ENCODE measurements at places on chromosomes 1 and 21. TPM values are rescaled to one million over a fixed set of nuclear protein-coding genes. Genes with fewer than 3 reads are reported as not detected.
A peak's percentile ranks its signal among the peaks of the same experiment; 100 is the strongest.

RABGGTB gene
- 76.0 TPM for total RNA-seq

SLC30A10 gene
- not detected for total RNA-seq

DNA sequence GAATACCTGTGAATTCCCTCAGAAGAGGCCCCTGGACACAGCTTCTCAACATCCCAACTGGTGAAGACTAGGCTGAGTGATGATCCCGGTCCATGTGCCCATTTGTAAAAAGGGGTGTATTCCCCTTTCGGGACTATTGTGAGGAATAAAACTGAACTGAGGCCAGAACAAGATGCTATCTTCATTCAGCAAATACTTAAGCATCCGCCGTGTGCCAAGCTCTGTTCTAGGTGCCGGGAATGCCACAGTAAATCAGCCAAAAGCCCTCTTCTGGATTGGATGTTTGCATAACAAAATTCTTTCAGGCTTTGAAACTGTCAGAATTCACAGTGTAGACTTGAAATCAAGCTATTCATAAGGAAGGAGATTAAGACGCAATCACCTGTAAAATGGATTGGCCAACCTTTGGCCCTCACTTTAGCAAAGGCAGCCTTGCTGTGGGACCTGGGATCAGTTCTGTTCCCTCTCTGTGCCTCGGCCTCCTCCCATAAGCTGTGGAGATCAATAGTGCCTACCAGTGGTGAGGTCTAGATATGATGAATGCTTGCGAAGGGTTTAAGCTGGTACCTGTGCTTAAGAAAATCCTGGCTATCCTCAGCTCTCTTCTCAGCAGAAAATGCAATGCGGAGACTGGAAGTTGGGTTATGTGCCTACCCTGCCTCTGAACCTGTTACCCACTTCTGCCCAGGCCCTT lies 1.8 kb downstream of the ALPL start:
- no peaks in the 10 kb centered on the region for H3K36me3 ChIP-seq
- peak overlapping the region; percentile 95 for H3K27ac ChIP-seq

GRCh38 chr21:39022863-39023693 lies 160.2 kb downstream of the PSMG1 start:
- H3K27ac ChIP-seq = peak overlapping the region; percentile 28
- DNase-seq = no peak
- H3K36me3 ChIP-seq = no peaks in the 10 kb centered on the region
- peaks cover 38% of the 10 kb centered on the region for H3K4me1 ChIP-seq

DNA sequence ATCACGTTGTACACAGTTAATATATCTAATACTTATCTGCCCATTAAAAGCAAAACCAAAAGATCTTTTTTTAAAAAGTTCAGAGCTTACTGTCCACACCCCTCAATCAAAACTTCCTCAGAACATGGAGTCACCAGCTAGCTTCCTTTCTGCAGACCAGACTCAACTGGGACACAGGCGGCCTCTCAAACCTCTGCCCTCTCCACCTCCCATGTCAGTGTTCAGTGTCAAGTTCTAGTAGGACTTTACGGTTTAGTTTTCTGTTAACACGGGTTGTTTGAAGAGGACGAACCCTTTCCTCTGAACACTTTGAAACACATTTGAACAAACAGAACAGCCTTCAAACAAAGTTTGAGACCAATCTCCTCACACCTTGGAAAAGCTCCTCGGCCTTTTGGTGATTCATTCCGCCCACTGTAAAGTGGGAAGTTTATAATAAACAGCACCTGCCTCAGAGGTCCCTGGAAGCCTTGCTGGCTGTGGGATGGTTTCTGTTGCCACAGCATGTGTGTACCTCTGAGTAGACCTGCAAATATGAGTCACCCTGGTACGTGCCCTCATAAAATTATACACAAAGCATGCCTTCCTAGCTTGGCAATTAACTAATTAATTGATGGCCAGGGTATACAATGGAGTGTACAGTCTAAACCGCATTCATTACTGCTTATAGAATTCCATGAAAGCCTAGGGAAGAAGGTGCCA lies 48.4 kb upstream of the SIPA1L2 start:
- H3K4me1 ChIP-seq = no peaks in the 10 kb centered on the region
- no peaks in the 10 kb centered on the region for H3K27me3 ChIP-seq
- H3K36me3 ChIP-seq = no peaks in the 10 kb centered on the region
- no peak overlapping the region for H3K27ac ChIP-seq

AGT gene
- 18.1 TPM for total RNA-seq

KAZN gene
- total RNA-seq = 30.1 TPM

GRCh38 chr21:29193072-29193471 lies 62.6 kb downstream of the MAP3K7CL start:
- no peaks in the 10 kb centered on the region for H3K27me3 ChIP-seq
- peaks cover 2% of the 10 kb centered on the region for H3K36me3 ChIP-seq
- H3K27ac ChIP-seq = no peak overlapping the region
- peaks cover 65% of the 10 kb centered on the region for H3K4me1 ChIP-seq
- no peak for DNase-seq
- H3K4me3 ChIP-seq = no peak overlapping the region

C1orf141 gene
- total RNA-seq = not detected

DNA sequence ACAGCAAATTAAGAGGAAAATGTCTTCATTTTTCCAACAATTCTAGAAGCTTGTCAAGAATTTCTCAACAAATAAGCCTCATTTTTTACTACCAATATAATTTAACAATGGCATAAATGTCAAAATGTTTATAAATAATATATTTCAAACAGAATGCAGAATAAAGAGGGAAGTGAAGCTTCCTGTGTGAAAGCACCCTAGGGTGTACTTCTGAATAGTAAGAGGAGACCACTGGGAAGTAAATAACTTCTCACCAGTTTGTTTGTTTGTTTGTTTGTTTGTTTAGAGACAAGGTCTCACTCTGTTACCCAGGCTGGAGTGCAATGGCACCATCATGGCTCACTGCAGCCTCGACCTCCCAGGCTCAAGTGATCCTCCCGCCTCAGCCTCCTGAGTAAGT lies 244.3 kb downstream of the SLC45A1 start:
- peaks cover 18% of the 10 kb centered on the region for H3K4me1 ChIP-seq
- H3K4me3 ChIP-seq = no peak overlapping the region
- H3K27ac ChIP-seq = no peak overlapping the region
- no peak for DNase-seq
- H3K36me3 ChIP-seq = no peaks in the 10 kb centered on the region
- no peaks in the 10 kb centered on the region for H3K27me3 ChIP-seq

GRCh38 chr1:67041841-67042503 lies 12.0 kb downstream of the SLC35D1 start:
- no peak overlapping the region for H3K27ac ChIP-seq
- no peak overlapping the region for H3K4me3 ChIP-seq
- no peak for DNase-seq
- peaks cover 7% of the 10 kb centered on the region for H3K4me1 ChIP-seq
- no peaks in the 10 kb centered on the region for H3K27me3 ChIP-seq

- no peaks in the 10 kb centered on the region for H3K36me3 ChIP-seq
- H3K4me1 ChIP-seq = peaks cover 36% of the 10 kb centered on the region
- H3K27ac ChIP-seq = no peak overlapping the region
- H3K4me3 ChIP-seq = no peak overlapping the region
- DNase-seq = no peak
Observed at GRCh38 chr1:93625582-93626327, 55.9 kb downstream of the BCAR3 start.

TMEM125 gene
- total RNA-seq = not detected

DNA sequence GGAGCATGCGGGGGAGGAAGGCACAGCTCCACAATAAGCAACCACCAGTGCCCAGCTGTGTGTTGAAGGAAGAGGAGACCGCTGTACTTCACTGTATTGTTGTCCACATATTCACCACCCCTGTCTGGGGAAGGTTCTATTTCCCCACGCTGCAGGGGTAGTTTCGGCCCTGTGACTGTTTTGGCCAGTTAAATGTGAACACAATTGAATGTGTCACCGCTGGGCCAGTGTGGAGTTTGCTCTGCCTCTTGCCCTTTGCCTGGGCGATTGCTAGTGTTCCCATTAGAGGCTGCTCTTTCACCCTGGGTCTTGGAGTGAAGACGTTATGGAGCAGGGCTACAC lies 32.6 kb downstream of the UBE4B start:
- H3K27me3 ChIP-seq = no peaks in the 10 kb centered on the region
- peaks cover 4% of the 10 kb centered on the region for H3K36me3 ChIP-seq
- peaks cover 40% of the 10 kb centered on the region for H3K4me1 ChIP-seq
- no peak overlapping the region for H3K4me3 ChIP-seq

CHI3L1 gene
- not detected for total RNA-seq

- peak overlapping the region; percentile 12 for H3K27ac ChIP-seq
- no peaks in the 10 kb centered on the region for H3K36me3 ChIP-seq
- no peak for DNase-seq
- peak overlapping the region; percentile 88 for H3K4me3 ChIP-seq
- peaks cover 33% of the 10 kb centered on the region for H3K4me1 ChIP-seq
- peaks cover 78% of the 10 kb centered on the region for H3K27me3 ChIP-seq
Observed at GRCh38 chr1:213989002-213989855, 1.5 kb downstream of the PROX1 start.

GRCh38 chr1:232965124-232965911 lies 14.9 kb downstream of the NTPCR start:
- no peak overlapping the region for H3K4me3 ChIP-seq
- DNase-seq = no peak
- no peak overlapping the region for H3K27ac ChIP-seq
- H3K27me3 ChIP-seq = no peaks in the 10 kb centered on the region

DNA sequence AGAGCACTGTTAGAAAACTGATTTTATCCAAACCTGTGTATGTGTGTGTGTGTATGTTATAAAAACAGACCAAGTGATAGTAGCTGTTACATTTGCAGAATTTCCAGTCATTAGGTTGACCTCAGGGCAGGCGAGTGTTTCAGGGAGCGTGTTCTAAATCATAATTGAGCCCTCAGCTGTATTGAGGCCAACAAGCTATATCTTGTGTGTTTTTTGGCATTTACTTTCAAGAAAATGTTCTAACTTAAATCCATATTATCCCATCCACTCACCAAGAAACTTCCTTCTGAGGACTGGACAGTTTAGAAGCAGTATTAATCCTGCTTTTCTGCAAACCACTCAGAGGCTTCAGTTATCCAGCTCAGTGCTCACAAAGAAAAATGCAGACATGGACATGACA lies 12.0 kb downstream of the DDAH1 start:
- DNase-seq = no peak
- no peaks in the 10 kb centered on the region for H3K27me3 ChIP-seq
- no peak overlapping the region for H3K4me3 ChIP-seq
- peaks cover 26% of the 10 kb centered on the region for H3K4me1 ChIP-seq
- no peak overlapping the region for H3K27ac ChIP-seq

DNA sequence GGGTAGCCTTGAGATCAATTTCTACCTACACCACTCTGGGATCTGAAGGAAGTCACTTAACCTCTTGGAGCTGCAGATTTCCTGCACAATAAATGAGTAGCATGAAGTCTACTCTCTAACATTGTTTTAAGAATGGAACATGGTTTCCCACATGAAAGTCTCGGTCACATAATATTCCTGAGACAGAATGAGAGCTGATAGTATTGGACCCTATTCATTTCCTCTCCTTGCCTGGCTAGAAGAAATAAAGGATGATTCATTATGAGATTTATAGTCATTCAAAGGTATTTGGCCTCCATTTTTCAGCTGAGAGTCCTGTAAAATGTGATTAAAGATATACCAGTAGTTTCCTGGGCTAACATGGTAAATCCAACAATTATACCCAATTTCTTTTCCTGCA lies 56.7 kb downstream of the ARHGAP29 start:
- H3K27me3 ChIP-seq = no peaks in the 10 kb centered on the region
- no peak overlapping the region for H3K4me3 ChIP-seq
- DNase-seq = no peak

DNA sequence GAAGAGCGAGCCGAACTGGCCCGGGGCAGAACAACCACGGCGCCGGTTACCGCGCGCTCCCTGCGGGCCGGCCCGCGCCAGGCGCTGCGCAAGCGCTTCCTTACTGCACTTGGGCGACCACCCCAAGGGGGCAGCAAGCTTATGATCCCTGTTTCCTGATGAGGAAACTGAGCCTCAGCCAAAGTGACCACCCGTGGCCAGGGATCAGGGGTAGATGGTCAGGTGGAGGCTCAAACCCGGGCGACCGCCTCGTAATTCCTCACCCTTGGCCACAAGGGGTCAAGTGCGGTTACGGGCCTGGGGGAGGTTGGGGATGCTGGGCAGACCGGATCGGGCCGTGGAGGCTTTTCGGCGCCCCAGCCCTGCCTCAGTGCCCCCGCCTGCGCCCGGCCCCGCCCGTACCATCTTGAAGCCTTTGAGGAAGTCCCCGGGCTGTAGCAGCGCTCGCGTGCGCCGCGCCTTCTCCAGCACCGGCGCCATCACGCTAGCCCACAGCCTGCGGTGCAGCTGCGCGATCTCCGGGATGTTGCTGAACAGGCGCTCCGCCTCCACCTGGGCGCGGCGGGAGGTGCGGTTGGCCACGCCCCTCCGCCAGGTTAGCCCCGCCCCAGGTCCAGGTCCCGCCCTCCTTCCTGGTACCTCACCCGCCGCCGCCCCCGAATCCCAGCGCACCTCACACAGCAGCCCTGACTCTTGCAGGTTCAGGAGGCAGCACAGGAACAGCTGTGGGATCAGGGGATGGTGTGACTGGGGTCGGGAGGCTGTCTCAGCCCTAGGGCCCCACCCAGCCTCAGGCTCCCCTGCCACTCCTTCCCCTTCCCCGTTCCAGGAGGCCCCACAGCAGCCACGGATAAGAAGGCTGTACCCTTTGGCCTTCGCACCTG lies 5.4 kb upstream of the TNFRSF25 start:
- H3K4me3 ChIP-seq = no peak overlapping the region
- H3K27ac ChIP-seq = no peak overlapping the region
- H3K4me1 ChIP-seq = no peaks in the 10 kb centered on the region

UTS2 gene
- not detected for total RNA-seq

- DNase-seq = no peak
- no peaks in the 10 kb centered on the region for H3K27me3 ChIP-seq
- H3K27ac ChIP-seq = no peak overlapping the region
- no peak overlapping the region for H3K4me3 ChIP-seq
- peaks cover 2% of the 10 kb centered on the region for H3K36me3 ChIP-seq
Observed at GRCh38 chr21:39658066-39658465, 45.3 kb downstream of the B3GALT5 start.

GRCh38 chr1:96878640-96879039 lies 157.1 kb downstream of the PTBP2 start:
- H3K36me3 ChIP-seq = peaks cover 4% of the 10 kb centered on the region
- H3K27ac ChIP-seq = no peak overlapping the region
